ENCODE measurements at places on chromosomes 6 and 20.

DNA sequence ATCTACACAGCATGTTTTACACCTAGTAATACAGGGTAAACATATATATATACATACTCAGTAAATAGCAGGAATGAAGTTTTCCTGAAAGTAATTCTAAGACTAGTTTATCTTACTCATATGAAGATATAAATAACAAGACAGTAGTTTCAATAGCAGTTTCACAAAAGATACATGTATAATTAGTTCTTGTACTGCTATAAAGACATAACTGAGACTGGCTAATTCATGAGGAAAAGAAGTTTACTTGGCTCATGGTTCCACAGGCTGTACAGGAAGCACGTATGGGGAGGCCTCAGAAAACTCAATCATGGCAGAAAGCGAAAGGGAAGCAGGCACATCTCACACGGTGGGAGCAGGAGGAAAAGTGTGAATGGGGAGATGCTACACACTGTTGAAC is 16.9 kb downstream of the RARS2 start:
- DNase-seq = no peak

DNA sequence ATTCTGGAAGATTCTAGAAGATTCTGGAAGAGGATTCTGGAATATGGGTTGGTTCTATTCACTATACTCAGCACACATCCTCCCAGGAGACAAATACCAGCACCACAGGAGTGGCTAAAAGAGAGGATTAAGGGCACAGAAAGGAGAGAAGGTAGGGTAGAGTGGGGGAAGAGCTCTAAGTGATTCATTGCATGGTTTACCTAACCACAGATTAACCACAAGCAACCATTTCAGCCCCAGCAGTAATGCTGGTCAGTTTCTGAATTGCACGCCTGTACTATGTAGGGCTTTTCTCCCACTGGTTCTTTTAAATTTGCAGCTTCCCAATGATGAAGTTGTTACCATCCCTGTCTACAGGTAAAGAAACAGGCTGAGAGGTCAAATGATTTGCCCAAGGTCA is 192.7 kb upstream of the PMEPA1 start:
- no peak for DNase-seq

DNA sequence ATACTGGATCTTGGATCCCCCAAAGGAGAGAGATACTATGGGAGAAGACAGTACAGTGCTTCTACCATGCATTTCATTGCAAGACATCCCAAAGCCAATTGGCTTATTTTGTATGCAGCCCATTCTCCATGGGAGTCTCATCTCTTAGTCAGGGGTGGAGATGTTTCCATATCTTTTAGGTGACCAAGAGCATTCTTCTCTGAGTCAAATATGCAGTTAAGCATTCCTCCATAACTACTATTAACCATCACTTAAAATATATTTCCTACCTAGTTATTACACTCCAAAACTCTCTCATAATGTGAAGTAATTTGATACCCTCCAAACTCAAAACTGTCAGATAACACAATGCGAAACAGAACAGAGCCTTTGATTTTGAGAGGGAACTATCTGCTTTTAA is 542.6 kb downstream of the HDGFL1 start:
- no peak for DNase-seq

GRCh38 chr6:112049026-112049799 is 4.7 kb upstream of the CCN6 start:
- no peak for DNase-seq

DNA sequence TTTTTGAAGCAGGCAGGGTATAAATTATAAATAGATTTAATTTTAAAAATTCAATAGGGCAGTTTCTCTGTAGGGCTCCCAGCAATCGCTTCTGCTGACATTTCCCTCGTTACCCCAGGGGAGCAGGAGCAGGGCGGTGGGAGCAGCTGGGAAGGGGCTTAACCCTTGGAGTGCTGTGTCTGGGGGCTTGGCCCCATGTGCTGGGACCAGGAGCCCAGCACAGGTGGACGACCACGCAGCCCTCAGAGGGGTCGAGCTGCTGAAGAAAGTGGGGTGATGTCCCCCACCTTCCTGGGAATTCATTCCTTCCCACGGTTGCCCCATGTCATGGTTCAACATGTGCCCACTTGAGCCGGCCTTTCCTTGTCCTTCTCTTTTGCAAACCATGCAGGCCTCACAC is 67.5 kb upstream of the STX16 start:
- no peak for DNase-seq

Data from NCI-H1417 treated with DMSO at 0.1 percent for 48 hours (cell line).